ENCODE measurements at places on chromosomes 12 and 14.

- no peak for DNase-seq
Observed at GRCh38 chr14:71693381-71693780, 238.8 kb upstream of the RGS6 start.

- DNase-seq: peak; percentile 53
Observed at GRCh38 chr14:103104654-103105452, 10.3 kb downstream of the EXOC3L4 start.

DNA sequence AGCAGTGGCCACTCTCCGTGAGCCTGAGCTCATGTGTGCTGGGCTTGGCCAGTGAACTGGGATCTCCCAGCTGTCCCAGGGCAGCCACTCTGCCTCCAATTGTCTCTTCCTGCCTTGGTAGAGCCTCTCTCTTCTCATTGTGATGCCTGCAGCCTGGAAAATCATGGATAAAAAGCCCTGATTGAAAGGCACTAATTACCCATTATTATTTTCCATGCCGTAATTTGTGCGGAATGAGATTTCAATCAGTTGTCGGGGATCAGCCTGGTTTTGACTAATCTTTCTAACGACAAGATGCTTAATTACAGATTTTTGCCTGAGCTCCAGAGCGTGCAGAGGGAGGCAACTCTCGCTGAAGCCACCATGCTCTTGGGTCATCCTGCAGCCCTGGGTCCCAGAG, 52.7 kb downstream of the ESRRB start:
- no peak for DNase-seq

GRCh38 chr12:70831543-70831942, 89.0 kb downstream of the PTPRR start:
- DNase-seq: no peak

DNA sequence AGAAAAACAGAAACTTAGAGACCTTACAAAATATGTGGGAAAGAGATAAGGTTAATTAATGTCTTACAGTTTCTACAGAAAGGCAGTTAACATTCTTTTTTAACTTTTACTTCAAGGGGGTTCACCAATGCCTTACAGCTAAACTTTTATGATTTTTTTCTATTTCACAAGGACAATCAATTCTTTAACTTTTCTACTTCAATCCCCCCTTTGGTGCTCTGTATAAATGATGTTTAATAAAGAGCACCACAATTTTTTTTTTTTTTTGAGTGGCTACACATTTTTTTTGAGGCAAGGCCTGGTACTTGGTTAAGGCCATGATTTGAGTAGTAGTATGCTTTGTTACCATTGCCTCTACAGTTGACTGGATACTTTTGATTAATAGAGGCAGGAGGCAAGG, 279.6 kb downstream of the PRKD1 start:
- DNase-seq: no peak

DNA sequence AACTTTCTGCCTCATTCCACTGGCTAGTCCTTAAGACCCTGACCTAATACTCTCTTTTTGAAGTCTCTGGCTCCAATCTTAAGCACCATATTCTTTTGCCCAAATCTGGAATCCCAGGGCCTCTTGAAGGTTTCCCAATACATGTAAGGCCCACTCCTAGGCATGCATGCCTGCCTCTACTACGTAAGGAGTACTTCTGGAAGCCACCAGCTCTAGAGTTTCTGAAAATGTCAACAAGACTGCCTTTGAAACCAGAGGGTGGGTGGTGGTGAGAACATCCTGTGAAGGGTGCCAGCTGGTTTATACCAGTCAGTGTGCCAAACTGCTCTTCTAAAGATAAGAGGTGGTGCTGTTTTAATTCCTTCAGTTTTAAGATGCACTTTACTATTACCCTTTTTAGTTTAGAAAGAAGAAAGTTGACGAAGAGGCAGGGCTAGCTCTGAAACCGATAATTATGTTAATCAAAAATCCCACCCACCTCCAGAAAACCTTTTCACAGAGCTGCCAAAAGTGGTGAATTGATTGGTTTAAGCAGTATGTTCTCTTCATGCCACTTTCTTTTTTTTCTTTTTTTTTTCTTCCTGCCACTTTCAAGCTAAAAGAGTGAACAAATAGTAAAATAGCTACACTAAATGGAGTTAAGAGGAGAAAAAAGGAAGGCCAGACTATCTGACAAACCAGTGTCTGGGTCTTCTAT, 8.7 kb upstream of the WDR89 start:
- DNase-seq: peak; percentile 17
